Stimulated activated CD8-positive, alpha-beta memory T cell treated with anti-CD3 and anti-CD28 coated beads, Interleukin-7, amount 100 ng/mL, for 1 hour (primary cell): ENCODE measurements at places on chromosomes 3 and 15.

DNA sequence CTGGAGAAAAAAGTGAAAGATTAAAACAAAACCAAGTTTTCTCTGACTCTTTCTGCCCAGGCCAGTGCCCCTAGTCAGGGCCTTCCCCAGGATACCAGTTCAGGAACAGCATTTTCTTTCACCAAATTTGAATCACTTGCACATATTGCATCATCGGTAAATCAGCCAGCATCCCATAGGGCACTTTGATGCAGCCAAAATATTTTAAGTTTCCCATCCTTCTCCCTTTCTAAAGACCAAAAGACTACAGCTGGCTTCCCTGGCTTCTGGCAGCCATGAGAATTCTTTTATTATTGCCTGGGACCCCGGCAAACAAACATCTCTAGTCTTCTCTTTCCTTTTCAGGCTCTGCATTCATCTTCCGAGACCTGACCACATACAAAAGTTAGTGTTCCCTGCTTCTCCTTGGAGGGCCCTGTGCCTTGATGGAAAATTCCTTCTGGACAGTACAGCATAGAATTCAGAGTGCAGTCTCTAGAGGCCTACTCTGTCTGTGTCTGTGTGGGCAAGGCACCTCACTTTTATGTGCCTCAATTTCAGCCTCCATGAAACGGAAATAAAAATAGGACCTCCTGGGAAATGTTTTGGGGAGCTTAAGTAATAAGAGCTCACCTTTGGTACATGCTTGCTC is 348.0 kb downstream of the VPS13C start:
- no peak for DNase-seq

- no peak for DNase-seq
These were observed 67.9 kb downstream of the DCUN1D1 start for GRCh38 chr3:182912474-182912873.

DNA sequence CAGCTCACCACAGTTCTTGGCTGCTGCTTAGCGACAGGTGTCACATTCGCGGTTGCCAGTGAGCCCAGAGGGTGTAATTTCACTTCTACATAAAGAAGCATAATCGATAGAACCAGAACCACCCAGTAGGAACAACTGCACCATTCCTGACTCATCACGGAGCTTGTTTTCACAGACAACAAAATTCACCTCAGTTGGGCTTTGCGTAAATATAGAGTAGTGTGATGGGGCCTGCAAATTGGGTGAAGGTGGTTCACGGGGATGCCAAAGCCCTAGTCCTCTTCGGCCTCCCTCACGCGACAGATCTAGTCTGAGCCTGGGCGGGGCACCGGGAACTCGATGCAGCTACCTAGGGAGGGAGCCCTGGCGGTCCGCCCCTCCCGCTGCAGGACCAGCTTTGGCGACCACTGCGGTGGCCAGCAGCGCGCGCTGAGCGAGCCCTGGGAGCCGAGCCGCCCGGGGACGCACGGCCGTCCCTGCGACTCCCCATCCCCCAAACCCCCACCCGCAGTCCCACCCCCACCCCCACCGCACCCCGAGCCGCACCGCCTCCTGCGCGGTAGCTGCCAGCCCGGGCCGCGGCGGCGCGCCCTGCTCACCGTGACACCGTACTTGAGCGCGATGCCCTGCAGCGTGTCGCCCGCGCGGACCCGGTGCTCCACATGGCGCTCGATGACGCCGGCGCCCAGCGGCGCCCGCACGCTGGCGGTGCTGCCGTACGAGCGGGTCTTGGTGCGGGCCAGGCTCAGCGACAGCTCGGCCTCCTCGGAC is 519 bp downstream of the LYSMD2 start:
- no peak for DNase-seq

DNA sequence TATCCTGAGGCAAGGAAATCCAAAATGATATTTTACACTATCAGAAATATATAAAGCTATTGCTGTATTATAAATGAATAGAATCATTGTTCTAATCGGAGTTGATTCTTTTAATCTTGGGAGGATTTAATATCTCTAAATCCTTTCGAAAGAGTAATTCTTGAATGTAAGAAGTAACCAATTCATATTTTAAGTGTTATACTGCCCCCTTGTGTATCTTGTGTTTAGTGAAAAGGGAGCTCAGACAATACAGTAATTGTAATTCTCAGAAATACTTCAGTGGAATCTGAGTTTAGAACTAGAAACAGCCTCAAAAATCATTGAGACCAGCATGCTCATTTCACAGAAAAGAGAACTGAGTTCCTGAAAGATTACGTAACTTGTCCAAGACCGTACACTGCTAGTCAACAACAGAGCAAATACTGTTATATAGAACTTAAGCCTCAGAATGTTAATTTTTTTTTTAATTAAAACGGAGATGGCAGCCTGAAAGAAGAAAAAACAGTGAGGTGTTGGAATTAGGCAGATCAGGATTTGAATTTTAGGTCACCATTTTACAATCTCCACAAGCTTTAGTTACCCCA is 42.9 kb downstream of the PLCH1 start:
- DNase-seq: no peak

GRCh38 chr3:139528281-139528680 is 11.3 kb downstream of the RBP1 start:
- DNase-seq: no peak
